Large intestine (tissue), 12 donors: ENCODE measurements at places on chromosomes 2 and 18. TPM values are rescaled to one million over a fixed set of nuclear protein-coding genes. Genes with fewer than 3 reads are reported as not detected.

The SCYGR4 gene
- 0.03 TPM for polyA plus RNA-seq

The TANC1 gene
- polyA plus RNA-seq, result 22.6 TPM

The CRYGC gene
- not detected for polyA plus RNA-seq

The RGPD4 gene
- polyA plus RNA-seq, result 0.01 TPM

The TGIF1 gene
- 63.5 TPM for polyA plus RNA-seq

The RUFY4 gene
- polyA plus RNA-seq, result 0.69 TPM

The KCNJ3 gene
- polyA plus RNA-seq, result 9.9 TPM

The RETSAT gene
- polyA plus RNA-seq, result 56.8 TPM

The EGR4 gene
- 0.04 TPM for polyA plus RNA-seq

The NTSR2 gene
- not detected for polyA plus RNA-seq

The LRRTM1 gene
- polyA plus RNA-seq, result 3.1 TPM

The LRRTM4 gene
- polyA plus RNA-seq, result 1.2 TPM

The INPP1 gene
- 40.0 TPM for polyA plus RNA-seq

The CDKL4 gene
- polyA plus RNA-seq, result 0.10 TPM

The SRD5A2 gene
- 0.22 TPM for polyA plus RNA-seq

The LAMA1 gene
- polyA plus RNA-seq, result 2.3 TPM

The TEKT4 gene
- not detected for polyA plus RNA-seq

The B3GNT7 gene
- 43.5 TPM for polyA plus RNA-seq

The SNRNP200 gene
- 158 TPM for polyA plus RNA-seq

The SPAG16 gene
- polyA plus RNA-seq, result 53.7 TPM

The EFR3B gene
- 6.2 TPM for polyA plus RNA-seq

The CFAP221 gene
- polyA plus RNA-seq, result 28.5 TPM
